A549 treated with GW870086 at 1 μM for 4 hours (cell line): ENCODE measurements at places on chromosomes 6 and 20. TPM values are rescaled to one million over a fixed set of nuclear protein-coding genes. Genes with fewer than 3 reads are reported as not detected.

Gene C6orf58
- 0.24 to 0.25 TPM in 2 of 5 replicates, not detected in the others for total RNA-seq

Gene ESR1
- total RNA-seq = 0.02 TPM in 1 of 5 replicates, not detected in the others

Gene GPX5
- total RNA-seq = not detected in 5 replicates

Gene ZNF217
- total RNA-seq = 13.1 to 23.4 TPM (median 22.1 TPM) in 5 replicates

Gene DCDC2
- total RNA-seq = 2.3 to 3.3 TPM (median 2.5 TPM) in 5 replicates

Gene NR2E1
- total RNA-seq = 0.06 TPM in 1 of 5 replicates, not detected in the others

Gene BFSP1
- total RNA-seq = 3.5 to 4.5 TPM (median 4.0 TPM) in 5 replicates

Gene TBX18
- 11.3 to 21.0 TPM (median 18.6 TPM) in 5 replicates for total RNA-seq
